ENCODE measurements at places on chromosomes 11 and 22. TPM values are rescaled to one million over a fixed set of nuclear protein-coding genes. Genes with fewer than 3 reads are reported as not detected.

GRCh38 chr11:2684581-2684980 is 15.2 kb downstream of the KCNQ1OT1 start:
- DNase-seq = peak; percentile 1

DNA sequence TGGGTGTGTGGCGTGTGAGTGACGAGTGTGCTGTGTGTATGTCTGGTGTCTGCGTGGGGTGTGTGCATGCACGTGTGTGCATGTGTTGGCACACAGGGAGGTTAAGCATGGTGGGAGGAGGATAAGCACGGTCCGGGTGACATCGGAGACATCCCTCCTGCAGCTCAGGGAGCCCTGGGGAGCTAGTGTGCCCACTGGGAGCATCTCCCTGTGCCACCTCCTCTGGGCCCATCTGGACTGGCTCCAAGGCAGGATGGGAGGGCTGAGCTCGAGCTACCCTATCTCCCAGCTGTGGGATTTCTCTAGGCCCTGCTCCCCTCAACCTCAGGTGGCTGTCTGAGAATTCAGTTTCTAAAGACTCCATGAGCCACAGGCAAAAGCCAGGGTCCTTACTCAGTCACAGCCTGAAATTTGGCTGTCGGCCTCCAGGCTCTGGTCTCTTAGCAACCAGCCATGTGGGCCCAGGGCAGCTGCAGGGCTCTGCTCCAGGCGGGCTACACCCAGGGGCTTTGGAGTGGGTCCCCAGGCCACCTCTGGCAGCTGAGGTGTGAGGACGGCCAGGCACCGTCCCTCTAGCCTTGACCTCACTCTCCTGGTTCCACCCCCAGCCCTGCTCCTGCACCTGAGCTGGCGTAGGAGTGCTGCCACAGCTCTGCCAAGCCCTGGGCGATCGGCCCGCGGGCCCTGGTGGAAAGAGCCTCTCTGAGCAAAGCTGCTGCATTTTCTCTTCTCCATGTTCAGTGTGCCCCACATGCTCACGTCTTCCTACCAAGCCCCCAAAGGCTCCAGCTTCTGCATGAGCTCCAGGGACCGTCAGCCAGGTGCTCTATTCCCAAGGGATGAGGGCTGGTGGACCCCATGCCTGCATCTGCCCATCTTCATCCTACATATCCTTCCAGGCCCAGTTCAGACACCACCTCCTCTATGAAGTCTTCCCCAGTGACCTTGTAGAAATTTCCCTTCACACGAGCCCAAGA is 39.7 kb downstream of the RTL6 start:
- no peak for DNase-seq

- DNase-seq = no peak
Observed at GRCh38 chr11:14793546-14793945, 98.5 kb downstream of the CYP2R1 start.

TSSK2 gene
- 0.33 TPM for total RNA-seq

RASL10A gene
- total RNA-seq = 0.78 TPM

DNA sequence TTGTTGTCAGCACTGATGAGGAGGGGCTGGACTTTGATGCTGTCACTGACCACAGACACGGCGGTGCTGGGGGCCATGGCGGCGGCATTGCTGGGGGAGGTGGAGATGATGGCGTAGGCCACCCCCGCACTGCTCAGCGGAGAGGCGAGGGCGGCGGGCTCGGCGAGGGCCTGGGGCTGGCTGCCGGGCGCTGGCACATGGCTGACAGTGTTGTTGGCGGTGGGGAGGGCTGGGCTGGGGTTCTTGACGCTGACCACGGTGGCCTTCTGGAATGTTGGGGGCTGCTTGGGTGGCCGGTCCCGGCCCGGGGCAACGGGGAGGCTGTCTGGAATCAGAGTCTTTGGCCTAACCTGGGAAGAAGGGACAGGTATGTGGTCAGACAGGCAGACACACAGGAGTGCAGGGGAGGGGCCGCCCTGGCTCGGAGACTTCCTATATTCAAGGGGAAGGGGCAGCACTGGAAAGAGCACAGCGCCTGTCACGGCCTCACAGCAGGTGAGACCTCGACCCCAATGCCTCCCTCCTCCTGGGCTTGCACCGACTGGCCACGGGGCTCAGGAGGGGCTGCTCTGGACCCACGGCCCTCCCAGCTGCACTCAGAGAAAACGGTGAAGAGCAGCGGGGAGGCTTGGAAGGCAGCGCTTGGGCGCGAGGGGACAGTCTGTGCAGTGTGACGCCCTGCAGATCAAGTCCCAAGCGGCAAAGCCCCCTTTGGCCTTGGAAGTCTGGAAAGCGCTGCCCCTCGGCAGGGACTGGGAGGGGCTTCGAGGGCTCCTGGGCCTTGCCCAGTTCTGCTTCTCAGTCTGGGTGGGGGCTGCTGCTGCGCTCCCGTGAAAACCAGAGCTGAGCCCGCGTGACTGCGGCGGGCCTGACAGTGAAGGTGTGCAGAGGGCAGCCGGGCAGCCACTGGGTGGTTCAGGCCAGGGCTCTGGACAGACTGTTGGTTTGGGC is 93.2 kb downstream of the PHF21B start:
- DNase-seq = no peak
